Stimulated activated CD8-positive, alpha-beta memory T cell treated with anti-CD3 and anti-CD28 coated beads, Interleukin-12 subunit alpha, Interleukin-12 subunit beta, amount 100 ng/mL, for 4 hours (primary cell): ENCODE measurements at places on chromosomes 5 and 9.

DNA sequence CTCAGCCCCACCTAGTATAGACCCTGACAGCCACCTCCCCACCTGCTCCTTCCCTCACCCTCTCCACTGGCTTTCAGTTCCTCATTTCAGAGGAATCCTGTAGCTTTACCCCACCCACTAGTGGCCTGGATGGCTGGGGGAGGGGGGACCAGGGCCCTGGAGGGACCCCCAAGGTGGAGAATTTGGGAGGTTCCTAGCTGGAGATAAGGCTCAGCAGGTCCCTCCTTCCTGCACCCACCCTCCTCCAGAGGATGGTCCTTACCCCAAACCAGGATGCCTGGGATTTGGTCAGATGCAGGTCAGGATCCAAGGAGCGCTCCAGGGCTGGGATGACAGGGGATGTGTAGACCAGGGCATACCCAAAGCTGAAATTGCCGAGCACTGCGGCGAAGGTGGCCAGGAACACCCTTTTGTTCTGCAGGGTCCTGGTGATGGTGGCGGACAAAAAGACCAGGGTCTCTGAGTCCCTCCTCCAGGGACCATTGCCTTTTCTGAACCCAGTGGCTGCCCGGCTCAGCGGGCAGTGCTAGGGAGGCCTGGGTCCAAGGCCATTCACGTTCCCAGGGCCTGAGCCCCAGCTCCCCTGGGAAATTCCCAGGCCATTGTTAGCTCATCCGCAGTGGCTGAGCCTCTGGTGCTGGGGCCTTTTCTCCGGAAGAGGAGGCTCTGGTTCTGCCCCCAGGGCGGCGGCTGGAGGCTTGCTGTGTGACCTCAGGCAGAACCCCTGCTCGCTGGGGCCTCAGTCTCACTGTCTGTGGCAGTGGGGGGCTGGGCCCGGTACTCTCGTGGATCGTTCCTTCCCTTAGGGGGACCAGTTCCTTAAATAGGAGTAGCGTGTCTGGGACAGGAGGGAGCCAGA is 678 bp downstream of the SLC2A6 start:
- DNase-seq, result no peak

DNA sequence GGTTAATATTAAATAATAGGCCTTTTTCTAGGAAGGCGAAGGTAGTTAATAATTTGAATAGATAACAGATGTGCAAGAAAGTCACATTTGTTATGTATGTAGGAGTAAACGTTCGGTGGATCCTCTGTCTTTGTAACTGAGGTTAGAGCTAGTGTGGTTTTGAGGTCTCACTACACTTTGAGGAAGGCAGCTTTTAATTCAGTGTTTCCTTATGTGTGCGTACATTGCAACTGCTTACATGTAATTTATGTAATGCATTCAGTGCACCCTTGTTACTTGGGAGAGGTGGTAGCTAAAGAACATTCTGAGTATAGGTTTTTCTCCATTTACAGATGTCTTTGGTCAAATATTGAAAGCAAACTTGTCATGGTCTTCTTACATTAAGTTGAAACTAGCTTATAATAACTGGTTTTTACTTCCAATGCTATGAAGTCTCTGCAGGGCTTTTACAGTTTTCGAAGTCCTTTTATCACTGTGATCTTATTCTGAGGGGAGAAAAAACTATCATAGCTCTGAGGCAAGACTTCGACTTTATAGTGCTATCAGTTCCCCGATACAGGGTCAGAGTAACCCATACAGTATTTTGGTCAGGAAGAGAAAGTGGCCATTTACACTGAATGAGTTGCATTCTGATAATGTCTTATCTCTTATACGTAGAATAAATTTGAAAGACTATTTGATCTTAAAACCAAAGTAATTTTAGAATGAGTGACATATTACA is 45.7 kb downstream of the TGFBR1 start:
- DNase-seq, result no peak

DNA sequence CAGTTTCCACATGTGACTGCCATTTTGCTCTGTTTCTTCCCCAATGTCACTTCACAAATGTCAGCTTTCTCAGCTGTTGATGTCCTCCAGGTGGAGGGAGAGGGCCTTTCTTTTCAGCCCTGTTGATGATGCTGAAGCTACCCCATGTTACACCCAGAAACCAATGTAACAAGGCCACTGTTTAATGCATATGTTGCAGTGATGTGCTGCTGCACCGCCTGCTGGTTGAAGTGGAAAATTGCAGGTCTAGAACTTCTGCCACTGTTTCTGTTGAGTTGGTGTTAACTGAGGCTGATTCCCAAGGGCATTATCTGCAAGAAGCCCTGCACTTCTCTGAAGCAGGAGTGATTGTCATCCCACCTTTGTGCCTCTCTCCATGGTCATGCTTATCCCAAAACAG is 428.4 kb downstream of the KDM4C start:
- no peak for DNase-seq

DNA sequence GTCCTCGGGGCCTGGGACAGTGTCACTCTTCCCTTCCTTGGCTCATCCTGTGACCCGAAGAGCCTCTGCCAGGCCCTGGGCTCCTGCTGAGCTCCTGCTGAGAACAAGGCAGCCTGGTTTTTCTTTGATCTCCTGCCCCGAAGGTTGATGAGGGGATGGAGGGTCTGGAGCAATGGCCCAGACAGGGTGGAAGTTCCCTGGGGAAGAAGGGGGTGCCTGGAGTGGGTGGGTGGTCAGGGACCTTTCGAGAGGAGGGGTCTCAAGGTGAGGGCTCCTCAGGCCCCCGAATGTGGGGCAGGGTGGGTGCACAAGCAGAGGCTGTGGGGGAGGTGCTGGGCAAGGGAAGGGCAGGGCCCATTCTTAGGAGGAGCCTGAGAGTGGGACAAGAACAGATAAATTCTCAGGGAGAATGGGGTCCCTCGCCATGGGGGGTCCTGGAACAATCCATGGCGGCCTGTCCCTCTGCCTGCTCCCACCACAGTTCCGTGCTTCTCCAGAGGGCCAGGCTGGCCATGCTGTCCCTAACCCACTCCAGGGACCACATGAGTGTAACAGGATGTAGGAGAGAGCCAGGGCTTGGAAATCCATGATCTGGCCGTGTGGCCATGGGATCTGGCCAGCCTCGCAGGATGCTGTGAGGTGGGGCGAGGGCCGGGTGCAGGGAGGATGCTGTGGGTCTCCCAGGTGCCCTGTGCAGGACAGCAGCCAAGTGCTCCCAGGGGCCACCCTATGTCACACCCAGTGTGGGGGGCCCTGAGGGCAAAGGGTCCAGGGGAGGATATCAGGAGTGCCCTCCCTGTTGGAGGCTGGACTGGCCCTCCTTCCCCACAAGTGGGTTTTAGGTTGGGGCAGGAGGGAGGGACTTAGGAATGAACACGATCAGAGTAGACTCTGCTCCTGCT is 128.5 kb upstream of the LPCAT1 start:
- no peak for DNase-seq

DNA sequence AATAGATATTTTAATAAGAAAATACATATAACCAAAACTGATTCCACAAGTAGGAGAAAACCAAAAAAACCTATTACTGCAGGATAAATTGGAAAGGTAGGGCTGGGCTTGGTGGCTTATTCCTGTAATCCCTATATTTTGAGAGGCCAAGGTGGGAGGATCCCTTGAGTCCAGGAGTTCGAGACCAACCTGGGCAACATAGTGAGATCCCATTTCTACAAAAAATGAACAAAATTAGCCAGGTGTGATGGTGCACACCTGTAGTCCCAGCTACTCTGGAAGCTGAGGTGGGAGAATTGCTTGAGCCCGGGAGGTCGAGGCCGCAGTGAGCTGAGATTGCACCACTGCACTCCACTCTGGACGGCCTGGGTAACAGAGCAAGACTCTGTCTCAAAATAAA is 189.2 kb upstream of the IER5L start:
- no peak for DNase-seq
